ENCODE measurements at places on chromosomes 7 and 10.

DNA sequence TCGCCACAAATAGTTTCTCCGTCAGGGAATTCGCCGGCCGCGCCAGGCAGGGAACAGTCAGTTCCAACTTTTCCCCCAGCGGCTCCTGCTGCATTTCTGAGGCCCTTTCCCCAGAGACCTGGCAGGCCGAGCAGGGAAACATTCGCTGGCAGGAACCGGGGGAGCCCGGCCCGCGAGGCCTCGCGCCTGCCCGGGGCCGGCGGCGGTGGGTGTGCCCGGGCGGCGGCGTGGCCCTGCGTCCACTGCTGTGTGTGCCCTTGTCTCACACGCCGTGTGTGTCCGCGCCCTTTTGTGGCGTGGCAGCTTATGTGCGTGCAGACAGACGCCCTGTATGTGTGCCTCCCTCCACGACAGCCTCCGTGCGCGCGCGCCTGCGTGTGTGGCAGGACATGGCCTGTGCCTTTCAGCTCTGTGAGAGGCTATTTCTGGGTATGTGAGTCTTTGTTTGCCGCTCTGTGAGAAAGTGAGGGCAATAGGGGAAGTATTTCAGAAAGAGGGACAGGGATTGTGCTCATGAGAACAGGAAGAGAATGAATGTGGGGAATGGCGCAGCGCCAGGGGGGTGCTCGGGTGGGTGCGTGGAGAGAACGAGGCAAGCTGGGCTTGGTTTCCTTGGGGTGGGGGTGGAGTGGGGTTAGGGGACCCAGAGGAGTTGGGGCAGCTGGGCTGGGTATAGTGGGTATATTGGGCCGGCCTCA is 689 bp upstream of the SMARCD3 start:
- DNase-seq: no peak

- DNase-seq: no peak
Measured at GRCh38 chr10:22803261-22803885, 89.0 kb upstream of the PIP4K2A start.

GRCh38 chr7:98911916-98912315 is 33.6 kb downstream of the TRRAP start:
- DNase-seq: no peak

DNA sequence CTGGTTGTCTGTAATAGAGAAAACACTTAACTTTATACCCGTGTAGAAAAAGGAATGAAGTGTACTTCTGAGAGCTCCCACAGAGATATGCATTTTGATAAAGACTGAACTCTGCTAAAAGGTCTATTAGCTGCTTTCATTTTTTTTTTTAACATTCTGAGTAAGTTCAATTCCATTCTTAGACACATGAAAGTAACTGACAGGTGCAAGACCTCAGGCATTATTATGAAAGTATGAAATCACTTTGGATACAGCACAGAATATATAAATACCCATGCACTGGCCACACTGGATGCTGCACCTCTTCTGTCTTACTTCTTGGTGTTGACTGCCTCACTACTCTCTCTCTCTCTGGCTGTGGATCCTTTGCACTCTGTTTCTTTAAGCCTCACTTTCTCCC is 46.2 kb downstream of the VWDE start:
- DNase-seq: no peak

- DNase-seq: no peak
Measured at GRCh38 chr7:128200376-128200775, 40.7 kb upstream of the LEP start.

Data from stimulated activated CD4-positive, alpha-beta T cell treated with anti-CD3 and anti-CD28 coated beads, Interleukin-12 subunit alpha, Interleukin-12 subunit beta, amount 100 ng/mL, for 48 hours (primary cell).